Activated T-helper 1 cell treated with anti-CD3 and anti-CD28 coated beads, Interleukin-2, amount 50 U/mL, for 16 hours (primary cell): ENCODE measurements at places on chromosomes 5 and 9.

DNA sequence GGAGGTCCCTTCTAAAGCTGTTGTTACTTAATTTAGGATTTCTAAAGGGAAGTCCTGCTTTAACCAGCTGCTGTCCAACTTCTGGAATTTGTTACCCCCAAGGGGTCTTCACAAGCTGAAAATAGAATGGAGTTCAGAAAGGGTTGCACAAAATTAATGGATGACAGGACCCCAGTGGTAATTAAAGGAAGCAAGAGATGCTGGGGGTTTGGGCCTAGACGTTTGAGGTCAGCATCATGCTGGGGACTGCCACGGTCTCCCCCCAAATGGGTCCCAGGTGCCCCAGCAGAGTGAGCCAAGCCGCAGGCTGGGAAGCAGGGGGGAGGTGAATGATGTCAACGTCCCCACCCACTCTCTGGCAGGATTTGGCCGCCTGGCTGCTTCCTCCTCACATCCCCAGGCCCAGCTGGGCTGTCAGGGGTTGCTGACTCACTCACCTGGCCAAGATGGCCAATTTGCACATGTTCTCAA, 97.5 kb upstream of the ARAP3 start:
- DNase-seq, result no peak

- no peak for DNase-seq
Measured at GRCh38 chr5:9297134-9297533, 248.7 kb downstream of the SEMA5A start.

- DNase-seq, result no peak
Measured at GRCh38 chr5:55160493-55161209, 680 bp downstream of the GPX8 start.

GRCh38 chr5:170795154-170795553, 11.6 kb downstream of the GABRP start:
- DNase-seq, result no peak

DNA sequence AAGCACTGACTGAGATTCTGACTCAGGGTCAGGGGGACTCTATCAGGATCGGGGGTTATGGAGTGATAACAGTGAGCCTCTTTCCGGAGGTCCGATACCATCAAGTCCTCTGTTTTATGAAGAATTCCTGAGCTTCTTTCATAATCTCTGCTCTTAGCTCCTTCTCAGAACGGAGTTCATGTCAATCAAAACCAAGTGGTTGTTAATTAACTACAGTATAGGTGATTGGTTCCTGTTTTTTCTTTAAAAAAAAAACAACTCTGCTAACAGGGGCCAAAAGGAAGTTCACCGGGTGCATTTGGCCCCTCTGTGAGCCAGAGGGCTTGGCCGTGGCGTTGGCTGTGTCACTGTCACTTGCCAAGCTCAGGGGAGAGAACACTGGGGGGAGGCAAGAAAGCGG, 4.0 kb downstream of the GFI1B start:
- DNase-seq, result no peak

- DNase-seq, result no peak
Measured at GRCh38 chr9:134204041-134204440, 39.7 kb upstream of the RNU6ATAC start.

GRCh38 chr5:53984971-53985370, 325.4 kb downstream of the ARL15 start:
- no peak for DNase-seq

DNA sequence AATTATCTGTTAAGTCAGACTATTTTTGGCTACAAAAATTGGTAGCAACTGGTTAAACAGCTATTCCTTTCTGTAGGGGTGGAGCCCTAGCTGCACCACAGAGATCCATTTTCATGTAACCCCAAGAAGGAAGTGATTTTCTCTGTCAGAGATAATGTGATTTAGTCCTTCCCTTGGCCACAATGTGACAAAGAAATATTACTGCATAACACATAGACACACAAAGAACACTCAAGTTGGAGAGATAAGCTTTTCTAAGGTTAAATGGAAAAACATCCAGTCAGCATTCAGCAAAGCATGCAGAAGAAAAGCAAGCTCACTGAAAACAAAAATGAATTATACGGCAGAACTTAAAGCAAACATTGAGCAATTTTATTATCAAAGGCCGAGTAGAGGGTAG, 227.8 kb upstream of the CDH9 start:
- DNase-seq, result no peak

DNA sequence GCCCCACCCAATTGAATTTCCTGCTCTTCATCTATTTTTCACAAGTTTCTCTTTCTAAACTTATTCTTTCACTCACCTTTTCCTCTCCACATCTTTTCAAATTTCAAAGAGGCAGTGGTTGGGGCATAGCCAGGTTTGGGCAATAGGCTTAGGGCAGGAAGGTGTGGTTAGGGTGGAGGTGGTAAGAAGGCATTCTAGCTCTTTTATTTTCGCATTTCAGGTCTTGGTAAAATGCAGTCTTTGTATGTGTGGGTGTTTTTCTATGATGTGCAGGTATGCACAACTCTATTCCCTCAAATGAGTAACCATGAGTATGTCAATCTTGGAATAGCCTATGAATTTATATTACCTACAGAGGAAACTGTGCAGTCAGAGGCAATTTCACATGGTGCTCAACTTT, 129.8 kb upstream of the IFNE start:
- DNase-seq, result no peak

DNA sequence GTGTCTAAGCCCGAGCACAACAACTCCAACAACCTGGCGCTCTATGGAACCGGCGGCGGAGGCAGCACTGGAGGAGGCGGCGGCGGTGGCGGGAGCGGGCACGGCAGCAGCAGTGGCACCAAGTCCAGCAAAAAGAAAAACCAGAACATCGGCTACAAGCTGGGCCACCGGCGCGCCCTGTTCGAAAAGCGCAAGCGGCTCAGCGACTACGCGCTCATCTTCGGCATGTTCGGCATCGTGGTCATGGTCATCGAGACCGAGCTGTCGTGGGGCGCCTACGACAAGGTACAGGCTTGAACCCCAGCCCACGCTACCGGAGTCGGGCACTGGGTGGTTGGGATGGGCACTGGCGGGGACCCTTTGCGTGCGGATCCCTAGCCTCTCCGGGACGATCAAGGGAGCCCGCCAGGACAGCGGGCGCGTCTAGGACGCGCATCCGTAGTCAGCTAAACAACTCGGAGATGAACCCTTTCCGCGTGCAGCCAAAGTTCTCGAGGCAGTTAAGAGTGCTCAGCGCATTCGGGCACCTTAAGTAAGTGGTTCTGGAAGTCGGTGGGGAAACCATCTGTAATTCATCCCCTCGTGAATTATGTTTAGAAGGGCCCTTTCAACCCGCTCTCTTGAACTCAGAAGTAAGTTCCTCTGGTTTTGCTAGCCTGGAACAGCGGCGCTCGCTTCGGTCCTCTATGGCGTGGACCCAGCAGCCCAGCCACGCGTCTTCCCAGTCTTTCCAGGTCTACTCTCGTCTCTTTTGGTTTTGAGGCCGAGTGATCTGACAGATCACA, 1.3 kb downstream of the KCNN2 start:
- DNase-seq, result no peak

GRCh38 chr5:101102506-101102905, 199.4 kb upstream of the ST8SIA4 start:
- no peak for DNase-seq

- no peak for DNase-seq
Measured at GRCh38 chr5:176592573-176592972, 17.4 kb downstream of the GPRIN1 start.

- no peak for DNase-seq
Measured at GRCh38 chr5:161311965-161312364, 234.6 kb downstream of the GABRB2 start.

- no peak for DNase-seq
Measured at GRCh38 chr9:82560457-82560904, 502.5 kb downstream of the RASEF start.

GRCh38 chr5:180815293-180815917, 12.8 kb upstream of the MGAT1 start:
- DNase-seq, result no peak

- DNase-seq, result no peak
Measured at GRCh38 chr9:23811633-23812032, 14.4 kb downstream of the ELAVL2 start.

- DNase-seq, result no peak
Measured at GRCh38 chr5:38410304-38410990, 146.0 kb downstream of the LIFR start.

GRCh38 chr5:67013719-67014118, 182.9 kb downstream of the CD180 start:
- no peak for DNase-seq

GRCh38 chr9:92713528-92713927, 43.6 kb upstream of the IPPK start:
- no peak for DNase-seq

- no peak for DNase-seq
Measured at GRCh38 chr5:73440262-73440661, 8.3 kb downstream of the FOXD1 start.

DNA sequence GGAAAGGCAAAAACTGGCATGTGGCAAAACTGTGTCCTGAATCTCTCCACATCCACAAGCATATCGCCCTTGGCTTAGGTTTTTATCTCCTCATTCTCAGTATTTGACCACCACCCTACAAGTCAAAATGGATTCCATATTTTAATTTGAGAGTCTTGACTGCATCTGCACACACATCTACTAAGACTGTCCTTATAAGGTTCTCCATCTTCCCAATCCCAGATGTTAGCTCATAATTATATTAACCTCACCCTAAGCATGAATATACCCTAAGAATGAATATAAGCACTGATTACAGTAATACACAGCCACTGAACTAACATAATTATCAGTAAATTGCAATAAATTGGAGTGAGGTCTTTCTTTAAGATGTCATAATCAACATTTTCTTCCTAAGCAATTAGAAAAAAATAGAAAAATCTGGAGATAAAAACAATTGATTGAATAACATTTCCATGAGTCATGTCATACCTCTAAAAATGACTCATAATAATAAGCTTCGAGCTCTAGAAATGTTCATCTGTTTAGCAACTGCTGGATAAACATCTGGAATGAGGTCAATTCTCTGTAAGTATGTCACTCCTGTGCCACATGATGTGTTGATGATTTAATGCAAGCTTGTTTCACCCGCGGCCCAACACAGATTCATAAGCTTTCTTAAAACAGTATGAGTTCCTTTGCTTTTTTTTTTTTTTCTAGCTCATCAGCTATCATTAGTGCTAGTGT, 39.9 kb upstream of the PAM start:
- DNase-seq, result no peak

DNA sequence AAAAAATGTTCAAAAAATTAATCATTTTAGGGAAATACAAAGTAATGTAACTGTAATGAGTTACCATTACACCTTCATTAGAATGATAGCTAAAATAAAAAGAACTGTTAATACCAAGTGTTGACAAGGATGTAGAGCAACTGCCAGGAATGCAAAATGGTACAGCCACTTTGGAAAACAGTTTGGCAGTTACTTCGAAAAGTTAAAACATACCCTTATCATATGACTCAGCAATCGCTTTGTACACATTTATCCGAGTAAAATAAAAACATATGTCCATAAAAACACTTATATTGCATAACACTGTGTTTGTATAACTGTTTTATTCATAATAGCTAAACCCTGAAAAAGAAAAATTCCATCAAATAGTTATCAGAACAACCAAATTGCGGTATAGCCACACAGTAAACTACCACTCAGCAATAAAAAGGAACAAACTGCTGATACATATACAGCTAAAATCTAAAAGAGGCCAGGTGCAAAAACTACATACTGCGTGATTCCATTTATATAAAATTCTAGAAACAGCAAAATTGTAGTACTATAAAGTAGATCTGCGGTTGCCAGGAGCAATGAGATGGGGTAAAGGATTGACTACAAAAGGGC, 61.7 kb downstream of the RFX3 start:
- no peak for DNase-seq

- no peak for DNase-seq
Measured at GRCh38 chr9:93154293-93154903, 20.3 kb upstream of the NINJ1 start.

- no peak for DNase-seq
Measured at GRCh38 chr9:3884736-3885135, 358.9 kb upstream of the RFX3 start.

- no peak for DNase-seq
Measured at GRCh38 chr5:154779105-154779504, 23.9 kb downstream of the LARP1 start.

DNA sequence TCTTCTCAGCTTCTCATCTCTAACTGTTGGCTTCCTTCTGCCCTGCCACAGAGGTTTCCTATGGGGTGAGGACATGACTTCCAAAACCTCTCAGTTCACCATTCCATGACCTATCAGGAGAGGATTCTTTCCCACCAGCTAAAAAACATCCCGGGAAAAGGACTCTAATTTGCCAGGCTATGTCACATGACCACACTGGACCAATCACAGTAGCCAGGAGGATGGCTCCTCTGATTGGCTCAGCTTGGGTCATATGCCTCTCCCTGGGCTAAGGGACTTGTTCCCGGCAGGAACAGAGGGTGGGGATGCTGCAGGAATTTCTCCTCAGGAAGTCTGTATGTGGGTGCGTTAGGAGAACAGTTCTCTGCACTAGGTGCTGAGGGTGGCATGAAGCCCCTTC, 40.3 kb upstream of the XPA start:
- DNase-seq, result no peak

- no peak for DNase-seq
Measured at GRCh38 chr9:27528886-27529315, 713 bp downstream of the MOB3B start.

DNA sequence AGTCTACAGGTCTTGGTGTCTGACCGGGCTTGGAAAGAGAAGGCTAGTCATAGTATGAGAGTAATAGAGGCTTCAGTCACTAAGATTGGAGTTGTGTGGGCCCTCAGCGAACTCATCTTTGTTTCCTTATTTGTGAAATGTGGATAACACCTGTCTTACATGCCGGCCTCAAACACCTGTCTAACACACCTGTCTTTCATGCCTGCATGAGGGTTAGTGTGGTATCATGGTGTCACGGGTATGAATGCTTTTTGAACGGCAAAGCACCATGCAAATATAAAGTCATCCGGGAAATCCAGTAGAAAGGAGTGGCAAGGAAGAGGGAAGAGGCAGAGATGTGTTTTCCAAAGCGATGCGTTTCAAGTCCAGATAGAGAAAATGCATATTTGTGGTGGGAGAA, 25.5 kb downstream of the GRAMD2B start:
- no peak for DNase-seq

DNA sequence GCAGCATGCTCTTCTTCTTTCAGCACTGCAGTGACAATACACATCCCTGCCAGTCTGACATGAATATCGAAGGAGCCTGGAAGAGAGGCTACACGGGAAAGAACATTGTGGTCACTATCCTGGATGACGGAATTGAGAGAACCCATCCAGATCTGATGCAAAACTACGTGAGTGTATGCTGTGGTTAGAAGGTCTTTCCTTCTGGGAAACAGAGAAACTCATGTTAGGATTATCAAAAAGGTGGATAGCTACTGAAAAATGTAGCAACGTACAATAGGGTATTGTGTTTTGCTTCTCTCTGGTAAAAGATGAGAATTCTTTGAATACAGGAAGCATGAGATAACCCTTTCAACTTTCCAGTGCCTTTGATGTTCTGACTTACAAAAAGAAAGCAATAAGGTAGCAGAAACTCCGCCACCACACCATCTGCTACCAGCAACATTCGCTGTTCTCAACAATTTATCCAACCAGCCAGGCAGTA, 133.3 kb downstream of the PCSK5 start:
- no peak for DNase-seq

DNA sequence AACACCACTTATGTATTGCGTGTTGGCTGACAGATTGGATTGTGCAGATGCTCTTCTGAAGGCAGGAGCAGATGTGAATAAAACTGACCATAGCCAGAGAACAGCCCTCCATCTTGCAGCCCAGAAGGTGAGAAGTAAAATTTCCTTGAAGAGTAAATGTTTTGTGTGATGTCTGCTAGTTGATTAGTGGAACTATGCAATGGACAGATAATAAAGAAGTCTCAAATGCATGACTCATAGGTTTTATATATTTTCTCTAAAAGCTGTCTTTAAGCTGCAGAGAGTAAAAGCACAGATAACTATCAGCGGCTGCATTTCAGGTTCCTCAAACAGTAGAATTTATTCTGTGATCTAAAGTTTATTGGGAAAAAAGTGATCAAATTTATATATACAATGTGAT, 27.4 kb downstream of the INVS start:
- no peak for DNase-seq
